ENCODE measurements at places on chromosomes 2 and 18.
A peak's percentile ranks its signal among the peaks of the same experiment; 100 is the strongest.

- DNase-seq: peak; percentile 68
Observed at GRCh38 chr2:73830871-73831401, 2.2 kb downstream of the STAMBP start.

- no peak for DNase-seq
Observed at GRCh38 chr2:161915121-161915520, 158.9 kb downstream of the DPP4 start.

DNA sequence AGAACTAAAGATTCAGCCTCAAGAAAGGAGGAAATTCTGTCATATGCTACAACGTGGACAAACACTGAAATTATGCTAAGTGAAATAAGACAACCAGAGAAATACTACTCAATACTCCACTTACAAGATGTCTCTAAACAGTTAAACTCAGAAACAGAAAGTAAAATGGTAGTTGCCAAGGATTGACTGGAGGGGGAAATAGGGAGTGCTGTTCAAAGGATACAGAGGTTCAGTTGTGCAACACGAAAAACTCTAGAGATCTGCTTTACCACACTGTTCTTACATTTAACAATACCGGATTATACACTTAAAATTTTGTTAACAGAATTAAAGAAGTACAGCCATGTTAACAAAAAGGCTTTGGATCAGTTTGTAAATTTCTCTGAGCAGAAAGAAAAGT is 39.8 kb upstream of the C2orf15 start:
- DNase-seq: no peak

GRCh38 chr2:145112467-145112866 is 592.5 kb upstream of the ZEB2 start:
- DNase-seq: no peak

DNA sequence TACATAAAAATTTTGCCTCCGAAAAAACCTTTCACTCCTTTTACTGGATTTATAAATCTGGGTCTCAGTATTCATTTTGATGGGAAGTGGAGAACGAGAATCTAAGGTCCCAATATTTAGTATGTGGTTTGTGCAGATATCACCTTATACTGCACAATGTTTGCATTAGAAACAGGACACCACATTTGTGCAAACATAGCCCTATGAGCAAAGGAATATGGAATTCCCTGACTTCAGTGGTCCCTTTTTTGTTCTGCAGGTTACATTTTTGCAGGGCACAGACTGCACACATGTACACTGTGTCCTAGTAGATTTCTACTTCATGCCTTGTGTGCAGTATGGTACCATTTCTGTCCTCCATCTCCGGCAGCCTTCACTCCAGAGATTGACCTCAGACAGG is 130.0 kb downstream of the CDH19 start:
- no peak for DNase-seq

DNA sequence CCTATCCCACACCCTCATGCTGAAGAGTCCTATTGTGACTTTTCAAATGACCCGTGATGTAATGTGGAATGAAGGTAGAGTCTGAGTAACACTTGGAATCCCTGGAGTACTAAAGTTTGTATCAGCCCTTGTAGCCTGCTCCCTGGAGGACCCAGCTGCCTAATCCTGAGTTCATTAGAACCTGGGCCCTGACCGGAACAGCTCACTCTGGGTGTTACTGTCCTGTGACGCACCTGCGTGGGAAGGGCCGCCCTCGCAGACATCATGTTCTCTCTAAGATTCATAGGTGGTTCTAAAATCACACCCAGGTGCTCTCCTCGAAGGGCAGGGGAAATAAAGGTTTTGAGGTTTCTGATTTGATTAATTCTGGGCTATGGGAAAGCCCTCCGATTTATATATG is 62.3 kb downstream of the NCK2 start:
- no peak for DNase-seq

- DNase-seq: no peak
Observed at GRCh38 chr2:20384953-20385352, 34.3 kb upstream of the PUM2 start.

GRCh38 chr2:159755788-159756187 is 42.2 kb downstream of the CD302 start:
- DNase-seq: no peak

DNA sequence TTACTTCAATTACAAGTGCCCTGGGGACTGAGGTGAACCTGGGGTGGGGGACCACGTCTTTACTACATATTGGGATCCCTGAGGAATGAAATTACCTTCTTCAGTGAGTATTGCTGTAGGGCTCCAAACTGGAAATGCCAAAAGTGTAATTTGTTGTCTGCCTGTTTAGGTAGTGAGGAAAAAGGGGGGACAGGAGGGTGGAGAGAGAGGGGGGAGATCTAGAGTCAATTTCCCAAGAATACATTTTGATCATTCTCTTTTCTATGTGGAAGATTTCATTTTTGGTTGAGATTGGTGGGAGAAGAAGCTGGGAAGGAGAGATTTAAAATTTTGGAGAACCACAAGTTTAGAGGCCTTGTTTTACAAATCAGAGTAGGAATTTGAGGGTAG is 101.1 kb downstream of the SPTBN1 start:
- DNase-seq: no peak

DNA sequence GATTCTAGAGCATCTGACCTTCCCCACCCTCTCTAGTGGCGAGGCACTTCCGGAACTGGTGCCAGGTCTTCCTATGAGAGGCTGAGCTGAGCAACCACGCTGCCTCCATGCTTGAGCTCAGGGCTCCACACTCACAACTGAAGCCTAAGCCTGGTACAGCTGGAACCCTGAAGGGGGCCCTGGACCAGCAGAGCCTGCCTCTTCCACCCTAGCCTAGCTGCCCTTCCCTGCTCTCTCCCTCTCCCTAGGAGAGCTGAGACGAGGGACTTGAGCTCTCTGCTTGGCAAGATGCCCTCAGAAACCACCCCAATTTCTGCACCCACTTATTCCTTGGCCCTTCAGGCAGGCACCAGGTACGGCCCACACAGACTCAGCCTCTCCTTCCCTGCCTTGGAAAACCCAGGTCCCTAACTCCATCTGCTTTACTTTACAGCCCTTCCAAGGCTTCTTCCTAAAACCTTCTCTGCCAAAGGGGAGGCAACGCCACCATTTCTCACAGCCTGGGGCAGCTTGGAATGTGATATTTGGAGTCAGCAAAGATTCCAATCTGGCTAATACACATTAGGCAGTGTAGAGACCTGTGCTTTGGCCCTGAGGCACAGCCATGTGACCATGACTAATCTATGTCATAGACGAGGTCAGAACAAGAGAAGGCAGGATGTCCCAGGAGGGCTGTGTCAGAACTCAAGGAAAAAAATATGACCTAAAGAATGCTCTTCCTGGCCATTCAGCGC is 18.8 kb downstream of the COX7A2L start:
- DNase-seq: peak; percentile 80

DNA sequence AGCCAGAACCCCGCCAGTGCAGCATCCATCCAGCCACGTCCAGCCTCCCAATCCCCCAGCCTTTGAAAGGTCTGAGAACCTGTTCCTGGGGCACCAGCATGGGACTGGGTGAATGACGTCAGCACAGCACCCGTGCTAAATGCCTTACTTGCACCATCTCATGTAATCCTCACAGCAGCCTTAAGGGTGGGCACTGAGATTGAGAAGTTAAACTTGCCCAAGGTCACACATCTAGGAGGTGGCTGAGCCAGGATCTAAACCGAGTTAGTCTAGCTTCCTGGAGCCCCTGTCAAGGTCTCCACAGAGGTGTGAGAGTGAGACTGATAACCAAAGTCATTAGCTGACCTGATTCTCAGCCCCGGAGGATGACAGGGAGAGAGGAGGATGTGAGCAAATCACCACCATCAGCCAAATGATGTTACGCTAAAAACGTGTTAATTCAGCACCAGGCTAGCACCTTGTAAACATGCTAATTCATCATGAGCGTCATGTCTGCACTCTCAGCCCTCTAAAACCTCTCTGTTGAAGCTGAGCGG is 4.6 kb downstream of the CD8A start:
- DNase-seq: no peak
